AG08395 (cell line): ENCODE measurements at places on chromosomes 7 and 10.

GRCh38 chr10:15175587-15175986 is 7.1 kb upstream of the NMT2 start:
- no peak for DNase-seq

DNA sequence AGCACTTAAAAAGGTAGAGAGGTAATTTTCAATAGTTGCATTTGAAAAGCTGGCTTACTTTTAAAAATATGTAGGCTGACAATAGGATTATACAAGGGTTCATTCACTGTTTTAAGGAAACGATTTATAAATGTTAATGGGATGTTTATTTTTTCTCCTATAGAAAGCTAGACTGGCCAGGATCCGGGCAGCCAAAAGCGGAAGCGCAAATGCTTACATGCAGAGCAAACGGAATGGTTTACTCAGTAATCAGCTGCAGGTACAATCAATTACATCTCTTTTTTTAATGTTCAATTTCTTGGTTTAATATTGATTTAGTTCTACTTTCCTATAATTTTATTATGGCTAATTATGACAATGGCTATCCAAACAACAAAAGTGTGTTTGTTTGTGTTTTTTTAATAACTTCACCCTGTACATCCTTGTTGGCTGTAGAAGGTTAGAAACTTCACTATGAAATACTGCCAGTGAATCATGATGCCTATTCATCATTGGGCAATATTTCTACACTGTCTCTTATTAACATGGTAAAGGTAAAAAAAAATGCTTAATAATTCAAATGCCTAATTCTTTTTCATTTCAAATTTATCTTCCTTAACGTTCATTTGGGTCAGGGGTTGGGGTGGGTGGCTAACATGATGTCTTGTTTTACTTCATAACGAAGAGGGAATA is 116.4 kb downstream of the TSPAN12 start:
- no peak for DNase-seq

DNA sequence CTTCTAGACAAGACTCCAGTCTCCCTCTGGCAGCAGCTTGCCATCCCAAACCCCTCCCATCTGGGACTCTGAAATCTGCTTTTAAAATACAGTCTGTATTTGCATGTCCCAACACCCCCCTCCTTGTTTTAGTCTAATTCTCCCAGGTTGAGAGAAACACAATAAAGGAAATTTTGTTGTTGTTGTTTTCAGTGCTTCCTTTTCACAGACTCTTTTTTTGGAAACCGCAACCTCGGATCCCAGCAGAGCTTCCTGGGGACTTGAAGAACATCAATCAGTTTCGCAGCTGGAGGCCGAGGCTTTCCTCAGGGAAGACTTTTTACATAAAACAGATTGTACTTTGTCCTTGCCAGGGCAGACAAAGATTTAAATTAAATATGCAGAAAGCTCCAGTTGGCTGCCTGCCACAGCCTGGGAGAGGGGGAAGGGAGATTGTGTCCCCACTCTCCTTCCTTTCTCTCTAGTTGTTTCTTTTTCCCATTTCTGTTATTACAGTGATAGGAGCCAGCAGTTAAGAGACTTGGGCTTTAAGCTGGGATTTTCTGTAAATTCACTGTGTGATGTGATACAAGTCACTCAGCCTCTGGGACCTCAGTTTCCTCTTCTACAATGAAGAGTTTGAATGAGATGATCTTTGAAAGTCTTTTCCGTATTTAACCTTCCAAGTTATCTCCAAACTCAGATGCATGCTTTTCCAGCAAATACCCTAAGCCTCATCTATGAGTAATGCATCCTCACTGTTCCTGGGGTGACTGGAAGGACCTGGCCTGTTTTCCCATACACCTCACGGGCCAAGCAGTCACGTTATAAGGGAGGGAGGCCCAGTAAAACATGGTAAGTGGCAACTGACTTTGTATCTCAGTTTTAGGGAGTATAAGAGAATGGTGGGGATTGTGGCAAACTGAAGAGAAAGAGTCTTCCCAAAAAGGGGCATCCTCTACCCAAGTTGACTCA is 192.3 kb downstream of the REEP3 start:
- DNase-seq, result no peak

DNA sequence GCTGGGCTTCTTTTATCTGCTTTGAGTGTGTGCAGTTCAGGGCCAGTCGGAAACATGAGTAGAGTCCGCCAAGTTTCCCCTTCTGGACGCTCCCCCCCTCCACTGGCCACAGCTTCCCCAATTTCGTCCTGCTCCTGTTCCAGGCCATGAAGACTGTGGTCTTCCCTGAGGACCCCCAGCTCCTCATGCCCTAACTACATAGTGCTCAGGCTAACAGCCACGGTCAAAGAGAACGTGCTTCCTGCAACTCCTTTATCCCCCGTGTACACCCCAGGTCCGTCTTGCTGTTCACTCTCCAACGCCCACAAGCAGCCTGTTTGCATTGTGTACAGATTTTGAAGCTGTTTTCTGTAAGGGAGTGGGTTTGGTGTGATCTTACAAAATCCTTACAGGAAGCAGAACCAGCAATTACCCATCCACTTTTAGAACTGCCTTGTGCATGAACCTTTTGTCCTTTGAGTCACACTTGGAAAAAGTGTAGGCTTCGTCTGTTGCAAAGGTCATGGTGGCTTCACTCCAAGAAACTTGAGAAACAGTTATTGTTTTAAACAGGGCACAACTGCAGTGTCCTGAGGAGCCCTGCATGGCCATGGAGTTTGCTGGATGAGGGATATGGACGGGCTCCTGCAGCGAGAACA is 77.0 kb upstream of the FAM20C start:
- peak; percentile 41 for DNase-seq
